ENCODE measurements at places on chromosomes 3 and 15.

GRCh38 chr15:77143616-77144015 lies 72.7 kb upstream of the TSPAN3 start:
- no peak for DNase-seq

GRCh38 chr15:70375586-70375985 lies 277.9 kb upstream of the TLE3 start:
- DNase-seq = no peak

DNA sequence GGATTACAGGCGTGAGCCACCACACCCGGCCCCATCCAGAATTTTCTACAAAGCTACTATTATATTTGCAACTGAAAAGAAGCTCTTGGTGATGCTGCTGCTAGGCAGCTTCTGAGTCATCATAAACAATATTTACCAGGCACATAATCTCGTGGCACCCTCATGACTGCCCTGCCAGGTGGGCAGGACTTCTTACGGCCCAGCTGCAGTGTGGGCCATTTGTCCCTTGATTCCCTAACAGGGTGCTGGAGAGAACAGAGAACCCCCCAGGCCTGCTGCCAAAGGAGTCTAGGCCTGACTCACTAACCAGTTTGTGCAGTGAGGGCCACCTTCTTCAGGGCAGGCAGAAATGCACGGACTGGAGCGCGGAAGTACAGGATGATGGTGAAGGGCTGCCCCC lies 4.9 kb downstream of the EPB42 start:
- DNase-seq = no peak

DNA sequence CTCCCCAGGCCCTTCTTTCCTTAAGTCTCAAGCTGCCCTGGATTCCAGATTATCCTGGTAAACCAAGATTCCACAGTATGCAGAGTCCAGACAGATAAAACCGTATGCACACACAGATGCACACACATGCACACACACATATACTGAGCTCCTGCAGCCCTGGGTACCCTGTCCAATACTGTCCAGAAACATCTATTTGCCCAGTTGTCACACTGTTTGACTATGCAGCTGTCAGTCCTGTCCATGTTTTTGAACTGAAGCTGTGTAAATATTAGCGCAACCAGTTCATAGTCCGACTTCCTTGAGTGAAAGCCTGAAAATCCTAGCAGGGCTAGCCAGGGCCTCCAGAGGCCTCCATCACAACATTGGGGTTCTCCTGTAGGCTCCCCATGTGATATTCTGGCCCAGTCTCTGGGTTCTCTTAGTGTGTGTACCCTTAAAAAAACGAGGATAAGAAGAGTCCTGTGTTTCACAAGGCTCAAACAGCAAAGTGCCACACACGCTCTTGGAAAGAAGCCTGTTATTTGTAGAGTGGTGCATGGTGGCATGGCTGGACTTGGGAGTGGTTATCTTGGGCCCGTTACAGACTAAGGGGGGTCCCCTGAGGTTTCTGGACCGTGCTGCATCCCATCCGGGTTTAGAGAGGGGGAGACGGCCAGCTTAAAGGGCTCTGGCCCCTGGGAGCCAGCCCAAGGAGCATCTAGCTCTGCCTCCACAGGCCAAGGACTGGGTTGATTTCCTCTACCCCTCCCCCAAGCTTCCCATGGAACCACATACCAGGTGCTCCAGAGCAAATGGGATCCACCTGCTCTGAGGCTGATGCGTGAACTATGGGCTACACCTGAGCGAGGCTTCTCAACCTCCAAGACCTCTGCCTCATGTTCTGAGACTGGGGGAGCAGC lies 108.3 kb downstream of the IQSEC1 start:
- no peak for DNase-seq

DNA sequence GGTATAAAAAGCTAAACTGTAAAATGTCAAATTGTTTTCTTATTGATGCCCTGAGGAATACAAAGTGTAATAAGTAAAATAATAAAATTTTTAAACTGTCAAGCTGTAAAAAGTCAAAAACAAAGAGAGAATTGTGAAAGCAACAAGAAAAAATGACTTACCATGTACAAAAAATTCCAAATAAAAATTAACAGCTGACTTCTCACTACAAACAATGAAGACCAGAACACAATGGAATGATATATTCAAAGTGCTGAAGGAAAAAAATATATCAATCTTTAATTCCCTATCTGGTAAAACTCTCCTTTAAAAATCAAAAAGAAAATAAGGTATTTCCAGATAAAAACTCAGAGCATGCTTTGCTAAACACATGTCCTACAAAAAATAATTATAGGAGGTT lies 883.5 kb downstream of the IGSF11 start:
- DNase-seq = no peak

DNA sequence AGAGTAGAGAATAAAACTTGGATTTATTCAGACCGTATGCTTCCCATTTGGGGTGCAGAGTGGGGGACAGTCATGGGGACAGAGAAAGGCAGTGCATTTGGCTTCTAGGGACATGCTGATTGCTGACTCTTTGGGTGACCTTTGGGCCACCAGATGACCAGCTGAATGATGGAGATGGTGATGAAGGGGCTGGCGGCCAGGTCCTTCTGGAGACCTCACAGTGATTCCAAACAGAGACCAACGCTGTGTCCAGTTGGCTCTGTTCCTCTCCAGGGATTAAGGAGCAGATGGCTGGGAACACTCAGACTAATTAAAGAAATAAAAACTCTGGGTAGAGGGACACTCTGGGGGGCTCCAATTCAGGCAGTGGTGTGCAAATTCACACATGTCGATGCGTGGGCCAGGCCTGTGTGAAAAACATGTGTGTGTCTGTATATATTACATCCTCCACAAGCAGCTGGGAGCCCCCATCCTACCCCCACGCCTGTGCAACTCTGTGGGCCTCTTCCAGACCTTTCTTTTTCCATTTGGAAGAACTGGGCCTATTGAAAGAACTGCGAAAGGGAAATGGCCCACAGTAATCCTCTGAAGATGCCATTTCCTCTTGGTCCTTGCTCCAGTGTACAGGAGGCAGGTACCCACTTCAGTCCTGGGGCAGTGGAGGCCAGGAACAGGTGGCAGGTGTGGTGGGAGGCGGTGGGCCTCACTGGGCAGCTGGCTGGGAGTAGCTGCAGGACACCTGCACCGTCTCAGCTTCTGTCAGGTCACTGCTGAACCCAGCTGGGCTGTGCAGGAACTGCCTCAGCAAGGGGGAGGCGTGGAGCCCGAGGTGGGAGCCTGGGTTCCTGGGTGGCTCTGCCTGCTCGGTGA lies 8.9 kb downstream of the XIRP1 start:
- no peak for DNase-seq

DNA sequence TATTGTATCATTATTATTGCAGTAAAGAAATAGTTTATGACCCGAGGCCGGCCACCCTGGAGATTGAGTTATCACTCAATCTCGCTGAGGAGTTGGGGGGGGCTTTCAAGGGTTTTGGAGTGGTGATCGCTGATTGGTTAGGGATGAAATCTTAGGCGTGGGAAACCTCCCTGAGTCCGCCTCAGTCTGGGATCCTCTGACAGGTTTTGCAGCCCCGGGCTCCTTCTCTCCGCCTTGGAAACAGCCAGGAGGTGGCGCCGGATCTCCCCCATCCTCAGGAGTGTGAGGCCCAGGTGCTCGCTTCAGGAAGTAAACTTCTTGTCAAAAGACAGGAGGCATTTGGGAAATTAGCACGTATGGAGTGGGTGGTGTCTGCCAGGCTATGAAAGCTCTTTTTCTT lies 41.1 kb upstream of the SEC61A1 start:
- no peak for DNase-seq
